Stimulated activated CD8-positive, alpha-beta memory T cell treated with anti-CD3 and anti-CD28 coated beads, Interleukin-2, amount 100 ng/mL, for 1 hour (primary cell): ENCODE measurements at places on chromosomes 3 and 15.

DNA sequence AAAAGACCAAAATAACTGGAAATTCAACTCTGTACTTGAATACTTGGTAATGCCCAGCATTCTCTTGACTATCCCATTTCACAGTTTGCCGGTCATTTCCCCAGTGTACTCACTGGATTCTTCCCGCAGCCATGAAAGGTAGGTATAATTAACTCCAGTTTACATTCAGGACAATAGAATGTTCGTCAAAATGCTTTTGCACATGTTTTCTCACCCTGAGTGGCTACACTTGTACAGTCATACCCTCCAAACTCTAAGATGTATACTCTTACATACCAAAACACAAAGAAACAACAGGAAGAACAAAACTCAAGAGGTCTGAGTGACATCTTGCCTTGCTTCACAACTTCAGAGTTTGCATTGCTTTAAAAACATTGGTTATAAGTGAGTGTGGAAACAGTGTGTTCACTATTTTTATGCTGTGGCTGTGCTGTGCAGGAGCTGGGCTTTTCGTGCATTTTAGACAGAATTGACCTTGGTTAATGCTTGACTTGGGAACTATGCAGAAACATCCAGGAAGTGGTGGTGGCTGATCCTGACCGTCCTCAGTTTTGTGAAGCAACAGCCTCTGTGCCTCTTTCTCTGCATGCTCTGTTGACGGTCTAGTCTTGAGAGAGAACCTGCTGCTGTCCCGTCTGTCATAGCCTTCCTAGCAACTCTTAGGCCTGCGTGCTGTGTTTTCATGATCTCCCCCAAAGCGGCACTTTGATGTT is 90.5 kb downstream of the IGF1R start:
- DNase-seq = no peak

DNA sequence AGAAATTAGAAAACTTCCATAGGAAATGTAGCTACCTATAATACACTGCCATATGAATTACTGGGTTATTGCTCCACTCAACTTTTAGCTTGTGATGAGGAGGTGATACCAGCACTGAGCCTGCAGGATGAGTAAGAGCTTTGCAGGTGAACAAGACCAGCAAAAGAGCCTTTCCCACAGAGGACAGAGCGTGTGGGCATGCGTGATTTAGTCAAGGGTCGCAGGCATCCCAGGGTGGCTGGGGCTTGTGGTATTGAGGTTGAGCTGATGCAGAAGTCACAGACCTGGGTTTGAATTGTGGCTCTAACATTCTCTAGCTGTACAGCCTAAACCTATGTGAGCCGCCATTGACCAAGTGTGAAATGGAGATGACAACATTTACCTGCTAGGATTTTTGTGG is 5.6 kb downstream of the NRROS start:
- DNase-seq = no peak

DNA sequence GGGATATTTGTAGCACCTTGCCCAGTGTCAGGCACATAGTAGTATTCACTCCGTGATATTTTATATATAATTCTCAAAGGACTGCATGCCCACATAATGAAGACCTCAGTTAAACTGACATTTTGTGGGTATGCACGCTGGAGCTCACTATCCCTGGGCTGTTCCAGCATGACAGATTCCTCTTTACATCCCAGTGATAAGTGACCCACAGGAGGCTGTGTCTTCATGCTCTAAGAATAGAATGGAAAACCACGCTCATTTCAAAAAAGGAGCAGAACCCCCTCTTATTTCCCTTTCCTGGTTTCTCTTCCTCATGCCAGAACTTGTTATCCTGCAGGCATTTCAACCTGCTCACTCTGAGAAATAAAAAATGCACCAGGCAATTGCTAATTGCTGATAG is 717.5 kb downstream of the AGBL1 start:
- DNase-seq = no peak

GRCh38 chr3:88195951-88196434 is 46.2 kb downstream of the C3orf38 start:
- DNase-seq = no peak
